D341Med (cell line): ENCODE measurements at places on chromosomes 6 and 20.

- DNase-seq: no peak
Measured at GRCh38 chr6:69084746-69085335, 449.8 kb downstream of the ADGRB3 start.

- DNase-seq: no peak
Measured at GRCh38 chr6:136378888-136379287, 89.2 kb upstream of the BCLAF1 start.

- DNase-seq: no peak
Measured at GRCh38 chr6:108805611-108806167, 42.5 kb upstream of the ARMC2 start.

GRCh38 chr6:161701056-161701455, 427.2 kb upstream of the AGPAT4 start:
- DNase-seq: no peak

- no peak for DNase-seq
Measured at GRCh38 chr20:25532971-25533391, 52.4 kb downstream of the NINL start.
